Fibroblast of gingiva (primary cell): ENCODE measurements at places on chromosomes 1 and 21.

DNA sequence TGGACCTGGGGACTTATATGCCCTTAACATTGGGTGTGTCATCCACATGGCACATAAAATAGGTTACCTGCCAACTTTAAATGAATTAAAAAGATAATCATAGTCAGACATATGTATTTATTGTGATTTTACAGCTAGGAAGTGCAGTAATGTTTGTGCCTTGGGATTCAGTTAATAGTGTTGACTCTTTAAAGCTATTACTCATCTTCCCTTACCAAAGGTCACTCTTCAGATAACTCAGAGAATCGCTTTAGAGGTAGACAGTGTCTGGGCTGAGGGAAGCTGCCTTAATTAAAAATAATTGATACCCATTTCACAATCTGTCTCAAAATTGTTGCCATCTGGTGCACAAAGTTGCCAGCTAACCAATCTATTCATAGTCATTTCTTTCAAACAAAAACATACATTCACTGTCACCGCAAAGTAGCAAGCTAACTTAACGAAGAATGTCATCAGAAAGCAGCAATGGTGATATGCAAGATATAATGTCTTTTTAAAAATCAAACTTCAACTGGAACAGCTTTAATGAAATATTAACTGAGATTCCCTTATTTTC, 3.0 kb upstream of the KRTAP15-1 start:
- DNase-seq = no peak

- DNase-seq = no peak
Observed at GRCh38 chr1:180062452-180062971, 92.2 kb upstream of the QSOX1 start.

GRCh38 chr1:63317817-63318152, 4.6 kb upstream of the FOXD3 start:
- DNase-seq = no peak

DNA sequence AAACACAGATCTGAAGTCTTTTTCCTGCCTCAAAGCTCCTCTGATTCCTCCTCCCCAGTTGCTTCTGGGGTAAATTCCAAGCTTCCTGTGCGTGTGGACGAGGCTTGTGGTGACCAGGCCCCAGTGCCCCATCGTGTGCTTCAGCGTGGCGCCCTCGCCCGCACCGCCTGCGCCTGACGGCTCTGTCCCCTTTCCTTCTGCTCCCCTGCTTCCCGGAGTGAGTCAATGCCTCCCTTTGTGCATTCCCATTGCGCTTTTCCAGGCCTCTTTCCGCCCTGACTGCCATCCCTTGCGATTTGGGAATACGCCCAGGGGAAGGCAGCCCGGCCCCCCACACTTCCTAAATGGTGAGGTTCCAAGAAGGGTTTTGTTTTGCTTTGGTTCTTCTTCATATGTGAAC, 36.3 kb downstream of the FAAP20 start:
- no peak for DNase-seq

- DNase-seq = no peak
Observed at GRCh38 chr1:40422630-40423263, 27.5 kb upstream of the ZFP69B start.

DNA sequence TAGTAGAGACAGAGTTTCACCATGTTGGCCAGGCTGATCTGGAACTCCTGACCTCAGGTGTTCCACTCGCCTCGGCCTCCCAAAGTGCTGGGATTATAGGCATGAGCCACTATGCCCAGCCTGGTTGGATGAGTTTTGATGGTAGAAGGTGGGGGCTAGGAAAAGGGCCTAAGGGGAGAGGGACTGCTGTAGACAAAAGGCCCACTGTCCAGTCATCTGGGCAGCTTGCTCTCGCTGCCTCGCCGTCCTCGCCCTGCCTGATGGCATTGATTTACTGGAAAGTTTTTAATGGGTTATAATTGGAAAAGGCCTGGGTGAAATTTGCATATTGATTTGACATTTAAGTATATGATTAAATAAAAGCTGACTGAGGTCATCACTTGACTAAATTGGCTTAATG, 175.1 kb upstream of the CSF3R start:
- no peak for DNase-seq

- DNase-seq = no peak
Observed at GRCh38 chr1:234605983-234606783, 3.8 kb downstream of the IRF2BP2 start.

GRCh38 chr1:8003438-8004112, 22.5 kb downstream of the ERRFI1 start:
- no peak for DNase-seq

DNA sequence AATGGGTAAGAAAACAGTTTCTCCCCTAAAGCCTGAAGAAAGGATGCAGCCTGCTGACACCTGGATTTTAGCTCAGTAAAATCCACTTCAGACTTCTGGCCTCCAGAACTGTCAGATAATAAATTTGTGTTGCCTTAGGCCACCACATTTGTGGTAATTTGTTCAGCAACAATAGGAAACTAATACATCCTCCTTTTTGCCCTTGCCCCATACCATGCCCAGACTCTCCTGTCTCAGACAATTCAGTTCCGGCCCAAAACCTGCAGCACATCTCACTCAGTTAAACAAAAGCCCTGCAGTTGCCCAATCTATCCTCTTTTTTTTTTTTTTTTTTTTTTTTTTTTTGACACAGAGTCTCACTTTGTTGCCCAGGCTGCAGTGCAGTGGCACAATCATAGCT, 25.8 kb downstream of the SMIM12 start:
- no peak for DNase-seq

DNA sequence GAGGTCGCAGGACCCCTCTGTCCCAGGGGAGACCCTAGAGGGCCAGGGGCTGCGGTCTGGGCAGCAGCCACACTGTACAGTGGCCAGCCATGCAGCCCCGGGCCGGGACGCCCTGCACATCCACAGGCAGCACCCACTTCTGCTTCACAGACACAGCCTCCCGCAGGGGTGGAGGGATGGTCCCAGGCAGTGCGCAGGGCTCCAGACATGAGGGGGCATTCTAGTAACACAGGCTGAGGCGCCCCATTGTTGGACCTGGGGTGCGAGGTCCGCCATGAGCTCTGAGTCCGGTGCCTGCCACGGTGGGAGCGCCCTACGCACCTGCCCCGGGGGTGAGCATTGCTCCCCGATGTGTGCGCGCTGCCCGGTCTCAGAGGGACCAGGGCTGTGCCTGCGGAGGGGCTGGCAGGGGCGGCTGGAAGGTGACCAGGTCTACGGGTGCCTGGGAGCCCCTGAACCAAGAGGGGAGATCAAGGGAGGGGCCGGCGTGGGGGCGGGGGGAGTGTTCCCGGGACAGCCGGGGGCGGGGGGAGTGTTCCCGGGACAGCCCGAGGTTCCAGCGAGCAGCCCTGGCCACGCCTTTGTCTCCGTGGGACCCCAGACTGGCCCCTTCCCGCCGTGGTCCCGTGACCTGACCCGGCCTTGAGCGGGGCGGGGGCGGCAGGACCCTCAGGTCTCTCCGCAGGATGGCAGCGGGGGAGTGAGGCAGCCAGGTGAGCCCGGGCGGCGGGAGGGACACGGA, 4.5 kb downstream of the MMEL1 start:
- DNase-seq = no peak

GRCh38 chr1:191279266-191279800, 801.7 kb upstream of the BRINP3 start:
- DNase-seq = no peak

DNA sequence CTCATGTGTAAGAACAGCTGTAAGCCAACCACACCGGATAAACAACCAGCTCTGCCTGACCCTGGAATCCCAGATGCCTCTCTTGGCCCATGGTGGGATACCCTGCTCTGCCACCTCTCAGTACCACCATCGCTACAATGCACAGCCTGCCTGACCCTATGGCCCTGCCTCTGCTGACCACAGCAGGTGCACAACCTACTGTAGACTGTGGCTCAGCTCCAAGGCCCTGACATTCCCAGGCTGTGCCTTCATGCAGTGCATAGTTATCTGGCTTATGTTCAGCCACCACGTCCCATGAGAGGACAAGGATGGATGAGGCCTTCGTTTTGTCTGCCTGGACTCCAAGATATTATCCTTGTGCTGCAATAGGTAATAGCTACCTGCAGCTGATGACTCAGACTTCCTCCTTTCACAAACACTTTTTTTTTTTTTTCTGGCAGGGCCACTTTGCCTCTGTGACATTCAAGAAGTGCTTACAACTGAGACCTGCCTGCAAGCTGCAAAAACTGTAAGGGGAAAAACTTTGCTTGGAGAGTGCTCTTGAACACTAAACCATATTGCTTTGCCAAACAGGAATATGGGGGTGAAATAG, 177.7 kb downstream of the URB2 start:
- DNase-seq = no peak

- peak; percentile 89 for DNase-seq
Observed at GRCh38 chr1:224726441-224727182, 110.5 kb downstream of the CNIH3 start.

GRCh38 chr1:147243228-147243685, 773 bp downstream of the CHD1L start:
- DNase-seq = no peak
